ENCODE measurements at places on chromosomes 3 and 15.

DNA sequence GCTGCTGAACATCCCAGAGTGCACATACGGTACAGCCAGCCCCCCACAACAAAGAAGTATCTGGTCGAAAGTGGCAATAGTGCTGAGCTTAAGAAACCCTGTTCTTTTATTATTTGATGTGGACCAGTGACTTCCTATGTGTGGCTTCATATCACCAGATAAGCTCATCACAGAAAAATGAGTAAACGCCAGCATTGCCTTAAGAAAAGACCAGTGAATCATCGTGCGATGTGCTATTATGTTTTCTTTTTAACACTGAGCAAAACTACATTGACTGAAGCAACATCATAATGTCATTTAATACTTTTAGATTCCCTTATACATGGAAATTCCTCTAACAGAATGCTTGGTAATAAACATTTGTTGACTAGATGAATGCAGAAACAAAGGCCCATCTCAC, 45.2 kb upstream of the ARRDC4 start:
- no peak for DNase-seq

DNA sequence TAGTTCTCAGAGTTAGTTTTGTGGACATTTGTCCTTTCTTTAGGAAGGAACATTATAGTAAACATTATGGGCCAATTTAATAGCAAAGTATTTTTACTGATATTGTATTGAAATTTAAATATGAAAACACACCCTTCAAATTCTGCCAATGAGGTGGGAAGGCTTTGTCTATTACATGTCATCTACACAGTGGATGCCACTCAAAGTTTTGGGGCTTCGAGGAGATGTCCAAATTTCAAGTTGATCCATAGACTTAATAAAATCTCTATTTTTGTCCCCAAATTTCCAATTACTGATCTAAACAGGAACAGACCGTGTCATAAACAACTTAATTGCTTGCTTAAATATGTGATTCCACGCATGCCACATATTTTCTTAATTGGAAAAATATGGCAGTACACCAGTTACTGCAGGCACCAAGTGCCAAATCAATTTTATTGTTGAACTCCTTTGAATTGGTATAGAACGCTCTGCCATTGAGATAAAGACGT, 1.7 kb downstream of the SHOX2 start:
- DNase-seq: no peak

- DNase-seq: no peak
These were observed 335.9 kb downstream of the LPP start for GRCh38 chr3:188489639-188490405.

DNA sequence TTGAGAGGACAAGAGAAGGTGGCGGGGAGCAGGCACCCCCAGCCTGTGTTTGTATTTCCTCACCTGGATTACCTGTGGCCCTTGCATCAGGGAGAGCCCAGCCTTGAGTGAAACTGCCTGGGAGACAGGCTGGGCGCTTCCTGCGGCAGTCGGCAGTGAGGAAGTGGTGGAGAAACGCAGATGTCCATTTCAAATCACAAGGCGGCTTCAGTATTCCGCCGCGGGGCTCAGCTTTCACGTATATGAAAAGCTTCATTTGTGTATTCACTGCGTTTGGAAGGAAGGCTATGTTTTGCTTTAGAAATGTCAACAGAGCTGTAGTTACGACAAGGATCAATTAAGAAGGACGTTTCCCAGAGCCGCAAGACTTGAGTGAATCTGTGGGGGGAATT, 167.4 kb upstream of the CTDSPL start:
- DNase-seq: peak; percentile 74

- DNase-seq: no peak
These were observed 43.2 kb upstream of the FGD5 start for GRCh38 chr3:14775563-14775962.

GRCh38 chr3:66394019-66394752, 106.6 kb downstream of the LRIG1 start:
- no peak for DNase-seq
